HepG2 (cell line): ENCODE measurements at places on chromosomes 12 and 14.

- DNase-seq = no peak
These were observed 5.2 kb downstream of the FKBP3 start for GRCh38 chr14:45128963-45129629.

- DNase-seq = no peak
These were observed 77.6 kb upstream of the CLMN start for GRCh38 chr14:95397325-95397724.

DNA sequence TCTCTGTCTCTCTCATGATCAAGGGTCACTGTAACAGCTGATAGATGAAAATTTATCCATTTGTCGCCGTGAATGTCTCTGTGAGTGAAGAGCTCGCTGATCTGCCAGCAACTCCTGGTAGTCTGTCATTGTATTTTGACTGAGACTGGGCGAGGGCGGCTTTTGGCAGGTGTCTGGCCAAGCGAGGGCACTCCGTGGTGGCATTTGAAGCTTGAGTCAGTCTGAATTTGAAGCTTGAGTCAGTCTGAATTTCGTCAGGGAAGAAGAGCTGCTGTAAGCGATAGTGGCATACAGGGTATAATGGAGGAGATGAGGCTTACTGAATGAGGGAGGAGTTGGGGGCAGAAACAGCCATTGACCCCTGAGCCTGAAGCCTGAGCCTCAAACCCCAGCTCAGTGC, 56.8 kb upstream of the FAM181A start:
- no peak for DNase-seq

DNA sequence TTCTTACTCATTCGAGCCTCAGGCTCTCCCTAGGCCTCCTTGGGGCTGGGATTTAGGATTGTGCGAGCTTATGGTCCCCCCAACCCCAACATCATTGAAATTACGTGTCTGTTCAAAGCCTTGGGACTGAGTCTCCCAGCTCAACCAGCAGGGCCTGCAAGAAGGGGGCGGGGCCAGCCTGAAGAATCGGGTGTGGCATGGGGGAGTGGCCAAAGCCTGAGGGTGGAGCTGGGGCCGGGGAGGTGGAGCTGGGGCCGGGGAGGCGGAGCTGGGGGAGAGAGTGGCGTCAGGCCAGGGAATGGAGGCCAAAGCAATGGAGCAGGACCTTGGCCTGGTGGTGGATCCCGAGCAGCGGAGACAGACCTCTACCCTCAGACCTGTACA, 24.3 kb upstream of the HSPB8 start:
- DNase-seq = no peak

- DNase-seq = no peak
These were observed 9.2 kb upstream of the INF2 start for GRCh38 chr14:104680056-104680805.

DNA sequence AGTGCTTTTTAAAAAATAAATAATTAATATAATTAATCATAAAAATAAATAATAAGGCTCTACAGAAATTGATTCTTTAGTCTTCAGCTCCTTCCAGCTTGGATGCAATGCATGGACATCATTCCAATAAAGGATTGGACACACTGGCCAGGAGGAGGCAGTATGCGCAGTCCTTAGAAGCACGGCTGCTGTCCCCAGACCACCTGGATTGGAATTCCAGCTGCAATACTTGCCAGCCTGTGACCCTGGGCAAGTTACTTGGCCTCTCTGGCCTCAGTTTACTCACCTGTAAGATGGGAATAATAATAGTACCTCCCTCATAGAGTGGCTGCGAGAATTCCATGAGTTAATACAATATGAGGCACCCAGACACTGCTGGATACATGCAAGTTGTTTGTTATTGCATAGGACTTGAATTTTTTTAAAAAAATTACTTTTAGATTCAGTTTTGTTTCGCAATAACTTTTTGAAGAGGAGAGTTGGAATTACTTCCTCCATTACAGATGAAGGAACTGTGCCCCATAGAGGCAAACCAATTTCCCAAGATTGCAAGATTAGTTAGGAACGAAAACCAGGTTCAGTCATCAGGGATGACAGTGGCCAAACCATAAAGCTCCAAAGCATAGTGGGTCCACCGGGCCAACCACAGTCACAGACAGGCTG, 12.2 kb downstream of the RPH3A start:
- DNase-seq = no peak

DNA sequence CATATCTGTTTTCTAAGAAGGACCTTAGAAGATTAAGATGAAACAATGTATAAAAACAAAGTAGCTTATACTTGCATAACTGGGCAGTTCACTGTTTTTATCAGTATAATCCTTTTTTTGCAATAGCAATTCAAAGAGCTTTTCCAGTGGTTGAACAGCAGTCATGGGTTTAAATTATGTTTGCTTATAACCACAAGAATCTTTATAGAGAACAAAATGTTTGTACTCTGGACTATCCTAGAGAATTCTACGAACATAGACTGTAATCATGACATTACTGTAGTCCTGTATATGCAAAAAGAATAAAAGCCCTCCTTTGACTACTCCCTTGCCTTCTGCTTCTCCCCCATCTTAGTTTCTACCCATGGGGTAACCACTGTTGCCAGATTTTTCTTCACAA, 5.7 kb downstream of the FAM177A1 start:
- DNase-seq = peak; percentile 89

- no peak for DNase-seq
These were observed 26.3 kb downstream of the PDE6H start for GRCh38 chr12:14999021-14999694.

DNA sequence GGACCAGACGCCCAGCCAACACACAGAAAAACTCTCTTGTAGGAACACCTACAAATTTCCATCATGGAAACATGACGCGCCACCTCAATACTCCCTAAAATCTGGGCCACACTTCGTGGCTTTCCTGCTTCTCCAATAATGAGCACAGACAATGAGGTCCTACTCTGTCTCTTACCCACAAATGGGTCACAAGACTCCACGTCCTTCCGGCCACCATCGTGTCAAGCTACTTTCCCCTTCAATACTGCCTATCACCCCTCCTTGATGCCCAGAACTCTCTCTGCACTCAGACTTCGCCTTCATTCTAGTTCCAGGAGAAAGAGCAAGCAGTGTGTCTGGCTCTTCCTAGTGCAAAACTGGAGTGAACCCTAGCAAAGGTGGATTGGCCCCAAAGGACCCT, 28.1 kb downstream of the SBNO1 start:
- no peak for DNase-seq

- no peak for DNase-seq
These were observed 1.1 kb downstream of the KMT5A start for GRCh38 chr12:123384994-123385376.

DNA sequence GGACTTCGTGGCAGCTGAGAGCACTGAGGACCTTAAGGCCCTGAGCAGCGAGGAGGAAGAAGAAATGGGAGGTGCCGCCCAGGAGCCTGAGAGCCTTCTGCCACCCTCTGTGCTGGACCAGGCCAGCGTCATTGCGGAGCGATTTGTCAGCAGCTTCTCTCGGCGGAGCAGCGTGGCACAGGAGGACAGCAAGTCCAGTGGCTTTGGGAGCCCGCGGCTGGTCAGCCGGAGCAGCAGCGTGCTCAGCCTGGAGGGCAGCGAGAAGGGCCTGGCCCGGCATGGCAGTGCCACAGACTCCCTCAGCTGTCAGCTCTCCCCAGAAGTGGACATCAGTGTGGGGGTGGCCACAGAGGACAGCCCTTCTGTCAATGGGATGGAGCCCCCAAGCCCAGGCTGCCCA, 37.0 kb downstream of the PLEKHG3 start:
- no peak for DNase-seq

DNA sequence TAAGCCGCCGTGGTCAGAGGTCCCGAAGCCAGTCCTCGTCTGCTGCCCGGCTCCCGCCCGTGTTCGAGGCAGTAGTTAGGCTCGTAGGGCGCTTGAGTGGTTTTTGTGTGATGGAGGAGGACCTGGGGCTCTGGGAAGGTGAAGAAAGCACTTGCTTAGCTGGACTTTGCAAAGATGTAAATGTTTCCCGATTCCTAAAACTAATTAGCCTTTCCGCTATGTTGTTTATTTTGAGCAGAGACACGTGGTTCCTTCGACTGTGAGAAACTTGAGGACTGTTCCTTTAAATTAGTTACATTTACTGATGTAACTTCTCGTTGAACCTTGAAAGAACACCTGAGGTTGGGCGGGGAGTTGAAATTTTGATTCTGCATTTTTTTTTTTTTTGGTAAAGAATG, 33.9 kb downstream of the MIA2 start:
- DNase-seq = peak; percentile 45

DNA sequence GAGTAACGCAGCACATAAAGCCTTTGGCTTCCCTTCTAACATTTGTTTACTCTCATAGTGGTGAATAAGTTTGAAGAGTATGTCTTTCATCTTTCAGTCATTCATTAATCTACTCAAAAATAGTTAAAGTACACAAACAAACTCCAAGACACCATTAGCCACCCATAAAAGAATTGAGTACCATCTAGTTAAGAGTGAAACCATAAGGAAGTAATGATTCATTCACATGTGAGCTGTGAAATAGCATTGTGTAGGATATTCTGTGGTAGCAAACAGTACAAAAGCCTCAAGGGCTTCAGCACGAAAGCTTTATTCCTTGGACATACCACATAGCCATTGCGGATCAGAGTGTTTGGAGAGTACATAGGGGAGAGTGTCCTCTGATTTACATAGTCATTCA, 13.9 kb downstream of the SYT1 start:
- no peak for DNase-seq

- no peak for DNase-seq
These were observed 14.9 kb downstream of the SCARB1 start for GRCh38 chr12:124848621-124849380.

- no peak for DNase-seq
These were observed 10.5 kb upstream of the WNT5B start for GRCh38 chr12:1618489-1618888.

GRCh38 chr12:125406131-125406530, 340.9 kb downstream of the AACS start:
- DNase-seq = no peak

DNA sequence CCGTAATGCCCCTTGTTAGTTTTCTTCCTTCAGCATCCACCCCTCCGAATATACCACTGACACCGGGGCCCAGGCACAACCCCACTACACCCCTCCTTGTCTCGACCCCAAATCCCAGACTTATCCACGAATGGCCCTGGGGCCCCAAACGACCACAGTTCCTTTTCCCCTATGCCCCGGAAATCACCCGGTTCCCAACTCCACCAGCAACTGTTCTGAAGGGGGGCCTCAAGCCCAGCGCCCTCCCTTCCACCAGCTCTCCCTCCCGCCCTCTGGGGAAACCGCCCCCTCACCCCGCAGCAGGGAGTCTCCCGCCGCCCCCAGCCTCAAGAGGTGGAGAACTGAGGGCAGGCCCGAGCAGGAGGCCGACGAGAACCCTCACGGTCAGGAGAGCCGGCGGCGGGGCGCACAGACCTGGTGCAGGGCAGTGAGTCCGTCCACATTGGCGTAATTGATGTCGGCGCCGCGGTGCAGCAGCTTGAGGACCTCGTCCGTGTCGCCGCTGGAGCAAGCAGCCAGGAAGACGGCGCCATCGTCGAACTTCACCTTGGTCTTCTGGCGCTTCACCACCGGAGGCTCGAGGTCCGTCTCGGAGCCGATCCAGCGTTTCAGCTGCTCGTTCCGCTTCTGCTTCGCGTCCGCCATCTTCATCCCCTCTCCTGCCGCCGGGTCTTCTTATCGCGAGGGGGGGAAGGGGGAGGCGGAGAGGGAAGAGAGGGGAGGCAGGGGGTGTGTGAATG, 446 bp downstream of the PPP1R12A start:
- DNase-seq = peak; percentile 17

- no peak for DNase-seq
These were observed 330.9 kb downstream of the FOXG1 start for GRCh38 chr14:29097476-29097875.

GRCh38 chr12:54333420-54334034, 8.6 kb downstream of the COPZ1 start:
- DNase-seq = no peak

GRCh38 chr12:3139760-3140159, 62.6 kb downstream of the TSPAN9 start:
- no peak for DNase-seq

- DNase-seq = no peak
These were observed 5.7 kb downstream of the TTC6 start for GRCh38 chr14:37600880-37601741.

DNA sequence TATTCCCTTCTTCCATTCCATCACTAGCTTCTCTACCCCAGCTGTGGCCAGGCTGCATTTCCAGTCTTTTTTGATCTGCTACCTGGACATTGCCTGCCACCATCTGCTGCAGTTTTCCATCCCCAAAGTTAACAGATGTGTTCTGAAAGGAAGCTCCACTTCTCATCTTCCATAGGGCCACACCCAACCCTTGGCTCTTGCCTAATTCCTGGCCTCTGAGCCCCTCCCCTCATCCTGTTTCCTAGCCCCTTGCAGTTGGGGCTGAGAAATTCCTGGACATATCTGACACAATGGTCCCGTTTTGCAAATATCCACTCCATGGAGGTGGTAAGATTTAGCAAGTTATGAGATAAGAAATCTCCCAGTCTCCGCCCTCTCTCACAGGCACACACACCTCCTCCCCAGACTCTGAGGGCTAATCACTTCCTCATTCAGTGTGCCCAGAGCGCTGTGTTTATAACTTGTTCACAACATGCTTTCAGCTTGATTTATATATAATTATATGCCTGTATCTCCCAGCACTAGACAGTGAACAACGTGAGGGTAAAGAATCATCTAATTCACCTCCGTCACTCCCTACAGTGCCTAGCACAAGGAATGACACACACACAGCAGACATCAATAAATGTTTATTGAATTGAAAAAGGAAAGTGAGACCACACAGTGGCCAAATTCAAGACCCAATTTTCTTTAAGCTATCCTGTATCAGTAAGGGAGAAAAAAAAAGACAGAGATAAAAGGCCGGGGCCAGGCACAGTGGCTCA, 13.4 kb downstream of the SMUG1 start:
- no peak for DNase-seq

DNA sequence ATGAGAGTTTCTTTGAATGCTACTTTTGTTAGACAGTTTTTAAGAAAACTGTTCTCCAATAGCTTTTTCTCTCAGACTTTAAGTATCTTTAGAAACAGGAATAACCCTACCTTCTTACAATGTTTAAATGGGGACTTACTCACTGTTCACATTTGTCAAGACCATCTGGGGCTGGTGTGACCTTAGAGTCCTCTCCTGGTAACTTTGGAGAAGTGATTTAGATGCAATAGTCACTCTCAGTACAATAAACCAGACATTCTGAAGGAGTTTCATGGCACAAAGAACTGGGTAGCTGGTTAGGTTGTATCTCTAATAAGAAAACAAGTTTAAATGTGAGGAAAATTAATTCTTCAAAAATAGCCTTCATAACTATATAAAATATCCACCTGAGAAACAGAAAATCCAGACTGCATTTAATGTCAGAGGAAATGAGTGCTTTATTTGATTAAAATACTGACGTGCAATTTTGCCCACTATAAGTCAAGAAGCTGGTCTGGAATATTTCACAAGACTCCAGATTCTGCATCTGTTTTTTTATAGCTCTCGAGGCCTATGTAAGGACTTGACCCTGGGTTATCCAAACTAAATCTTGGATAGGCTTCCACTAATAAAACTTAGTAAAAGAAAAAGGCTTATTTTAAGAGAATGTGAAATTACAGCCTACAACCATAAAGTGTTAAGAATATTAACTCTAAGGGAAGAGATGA, 108.7 kb downstream of the PTGER2 start:
- DNase-seq = no peak
